Breast epithelium (tissue), 4 donors: ENCODE measurements at places on chromosomes 4 and X.
A peak's percentile ranks its signal among the peaks of the same experiment; 100 is the strongest.

- no peaks in the 10 kb centered on the region for H3K27me3 ChIP-seq
- no peak for DNase-seq
- H3K4me3 ChIP-seq: no peak overlapping the region
- no peak overlapping the region for H3K27ac ChIP-seq
- H3K36me3 ChIP-seq: no peaks in the 10 kb centered on the region
- H3K4me1 ChIP-seq: no peaks in the 10 kb centered on the region
Measured at GRCh38 chrX:40938423-40938822, 146.8 kb upstream of the USP9X start.

GRCh38 chr4:99893839-99894160, 427 bp downstream of the LAMTOR3 start:
- H3K4me1 ChIP-seq: no peaks in the 10 kb centered on the region
- peaks cover 4% of the 10 kb centered on the region for H3K36me3 ChIP-seq
- H3K27ac ChIP-seq: peak overlapping the region; percentile 91

- no peak for DNase-seq
- H3K36me3 ChIP-seq: no peaks in the 10 kb centered on the region
- no peaks in the 10 kb centered on the region for H3K4me1 ChIP-seq
- no peak overlapping the region for H3K27ac ChIP-seq
Measured at GRCh38 chr4:30402276-30402675, 317.9 kb upstream of the PCDH7 start.

DNA sequence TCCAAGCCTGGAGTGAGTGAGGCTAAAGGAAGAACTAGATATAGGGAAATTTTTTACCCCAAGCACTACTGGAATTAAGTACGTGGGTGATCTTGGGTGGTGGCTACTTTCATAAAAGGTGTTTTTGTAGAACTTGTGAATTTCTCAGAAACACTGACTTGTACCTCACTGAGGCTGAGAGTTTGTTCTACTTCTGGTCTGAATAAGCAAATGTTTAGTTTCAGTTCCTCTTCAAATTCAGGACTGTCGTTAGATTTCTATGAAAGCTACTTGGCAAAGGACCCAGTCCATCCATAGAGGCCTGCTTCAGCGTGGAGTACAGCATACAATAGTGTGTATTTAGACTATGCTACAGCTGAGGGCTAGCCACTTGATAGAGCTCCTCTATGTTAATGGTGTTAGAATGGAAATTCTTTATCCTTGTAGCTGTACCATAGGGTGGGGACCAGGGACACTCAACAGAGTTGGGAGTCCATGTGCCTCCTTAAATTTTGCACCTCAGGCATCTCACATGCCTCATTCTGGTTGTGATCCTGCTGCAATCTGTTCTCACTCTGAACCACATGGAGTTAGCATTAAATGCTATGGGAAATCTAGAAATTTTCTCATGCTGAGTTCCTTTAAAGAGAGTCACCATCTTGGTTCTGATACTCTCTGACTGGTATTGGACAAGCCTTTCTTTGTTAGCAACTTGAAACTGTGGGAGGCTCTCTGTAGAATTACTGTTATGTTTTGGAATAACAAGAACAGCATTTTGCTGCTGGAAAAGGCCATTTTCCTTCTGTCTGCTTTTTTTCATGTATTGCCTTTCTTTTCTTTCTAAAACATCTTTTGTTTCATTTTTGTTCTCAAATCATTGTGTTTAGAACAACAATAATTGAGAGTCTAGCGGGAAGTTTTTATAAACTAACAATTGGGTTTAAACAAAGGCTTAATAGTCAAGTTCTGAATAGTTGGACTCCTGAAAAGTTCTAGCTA, 86.8 kb downstream of the PDGFRA start:
- no peaks in the 10 kb centered on the region for H3K36me3 ChIP-seq
- no peaks in the 10 kb centered on the region for H3K4me1 ChIP-seq
- H3K27me3 ChIP-seq: no peaks in the 10 kb centered on the region
- no peak overlapping the region for H3K27ac ChIP-seq
- no peak for DNase-seq
